ENCODE measurements at places on chromosomes 6 and 20. TPM values are rescaled to one million over a fixed set of nuclear protein-coding genes. Genes with fewer than 3 reads are reported as not detected.

Gene RAET1G
- total RNA-seq: 0.43 TPM

Gene GMPR
- 3.2 TPM for total RNA-seq

Gene MTCH1
- total RNA-seq: 158 TPM

Gene FRMD1
- total RNA-seq: not detected

Gene ARFGEF2
- 26.9 TPM for total RNA-seq

Gene PDYN
- not detected for total RNA-seq

Gene CLPSL1
- total RNA-seq: not detected

Gene STMND1
- total RNA-seq: not detected

Gene JAG1
- 8.1 TPM for total RNA-seq

Gene PRSS35
- not detected for total RNA-seq

Gene PLEKHG1
- total RNA-seq: 1.4 TPM

Gene SLC17A3
- 1.5 TPM for total RNA-seq

Gene TMEM217
- total RNA-seq: 0.75 TPM

Gene VGLL2
- not detected for total RNA-seq

Gene SOX18
- total RNA-seq: not detected

Gene TMEM244
- total RNA-seq: not detected

Gene CST2
- not detected for total RNA-seq

Gene LTB
- 42.1 TPM for total RNA-seq

Gene IMPG1
- total RNA-seq: not detected

Gene C20orf141
- not detected for total RNA-seq

Gene TMEM14B
- 21.0 TPM for total RNA-seq

All from natural killer cell (primary cell).